AG04450 (cell line): ENCODE measurements at places on chromosomes 3 and 15.

DNA sequence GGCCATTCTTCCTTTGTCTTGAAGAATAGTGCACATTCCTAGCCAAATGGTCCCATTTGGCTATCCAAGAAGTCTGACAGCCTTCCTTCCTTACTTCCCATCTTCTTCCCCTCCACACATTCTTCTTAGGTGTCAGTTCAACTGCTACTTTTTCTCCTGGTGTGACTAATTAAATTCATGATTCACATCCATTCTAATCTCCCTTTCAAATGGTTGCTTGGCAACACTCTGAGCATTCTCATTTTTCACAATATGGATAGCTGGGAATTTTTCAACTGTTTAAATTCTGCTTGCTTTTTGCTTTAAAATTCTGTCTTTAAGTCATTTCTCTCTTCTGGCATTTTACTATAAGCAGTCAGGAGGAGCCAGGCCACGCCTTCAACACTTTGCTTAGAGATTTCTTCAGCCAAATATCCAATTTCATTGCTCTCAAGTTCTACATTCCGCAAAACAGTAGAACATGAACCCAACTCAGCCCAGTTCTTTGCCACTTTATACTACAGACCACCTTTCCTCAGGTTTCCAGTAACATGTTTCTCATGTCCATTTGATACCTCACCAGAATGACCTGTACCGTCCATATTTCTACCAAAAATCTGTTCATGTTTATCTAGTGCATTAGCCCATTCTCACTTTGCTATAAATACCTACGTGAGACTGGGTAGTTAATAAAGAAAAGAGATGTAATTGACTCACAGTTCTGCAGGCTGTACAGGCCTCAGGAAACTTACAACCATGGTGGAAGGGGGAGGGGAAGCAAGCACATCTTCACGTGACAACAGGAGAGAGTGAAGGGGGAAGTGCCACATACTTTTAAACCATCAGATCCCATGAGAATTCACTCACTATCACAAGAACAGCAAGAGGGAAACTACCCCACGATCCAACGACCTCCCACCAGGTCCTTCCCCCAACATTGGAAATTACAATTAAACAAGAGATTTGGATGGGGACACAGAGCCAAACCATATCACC is 31.9 kb upstream of the MCF2L2 start:
- no peak for DNase-seq

GRCh38 chr3:46887980-46888494 is 10.5 kb downstream of the PTH1R start:
- DNase-seq, result no peak

- DNase-seq, result no peak
Measured at GRCh38 chr3:71063773-71064290, 519.7 kb downstream of the FOXP1 start.

- no peak for DNase-seq
Measured at GRCh38 chr15:29003840-29004233, 118.1 kb downstream of the APBA2 start.

GRCh38 chr15:68277131-68277602 is 378 bp upstream of the FEM1B start:
- no peak for DNase-seq

GRCh38 chr15:45136378-45136764 is 6.6 kb downstream of the DUOX1 start:
- no peak for DNase-seq

- DNase-seq, result peak; percentile 6
Measured at GRCh38 chr3:192570821-192571791, 156.2 kb downstream of the FGF12 start.

GRCh38 chr15:76575274-76575673 is 238.7 kb downstream of the ISL2 start:
- DNase-seq, result no peak

DNA sequence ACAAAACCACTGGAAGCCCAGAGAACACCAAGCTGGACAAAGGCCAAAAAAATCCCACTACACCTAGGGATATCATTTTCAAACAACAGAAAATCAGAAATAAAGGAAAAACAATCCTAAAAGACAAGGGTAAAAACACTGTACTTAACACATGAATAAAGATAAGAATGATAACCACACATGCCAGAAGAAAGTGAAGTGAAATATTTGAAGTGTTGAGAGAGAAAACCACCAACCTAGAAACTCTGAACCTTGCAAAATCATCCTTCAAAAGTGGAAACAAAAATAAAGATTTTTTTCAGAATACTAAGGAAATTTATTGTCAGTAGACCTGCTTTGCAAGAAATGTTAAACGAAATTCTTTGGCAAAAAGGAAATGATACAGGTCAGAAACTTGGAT is 45.1 kb downstream of the KPNA1 start:
- no peak for DNase-seq

- DNase-seq, result no peak
Measured at GRCh38 chr3:79453600-79453999, 314.2 kb downstream of the ROBO1 start.

GRCh38 chr3:19248143-19248542 is 99.8 kb downstream of the KCNH8 start:
- DNase-seq, result no peak

DNA sequence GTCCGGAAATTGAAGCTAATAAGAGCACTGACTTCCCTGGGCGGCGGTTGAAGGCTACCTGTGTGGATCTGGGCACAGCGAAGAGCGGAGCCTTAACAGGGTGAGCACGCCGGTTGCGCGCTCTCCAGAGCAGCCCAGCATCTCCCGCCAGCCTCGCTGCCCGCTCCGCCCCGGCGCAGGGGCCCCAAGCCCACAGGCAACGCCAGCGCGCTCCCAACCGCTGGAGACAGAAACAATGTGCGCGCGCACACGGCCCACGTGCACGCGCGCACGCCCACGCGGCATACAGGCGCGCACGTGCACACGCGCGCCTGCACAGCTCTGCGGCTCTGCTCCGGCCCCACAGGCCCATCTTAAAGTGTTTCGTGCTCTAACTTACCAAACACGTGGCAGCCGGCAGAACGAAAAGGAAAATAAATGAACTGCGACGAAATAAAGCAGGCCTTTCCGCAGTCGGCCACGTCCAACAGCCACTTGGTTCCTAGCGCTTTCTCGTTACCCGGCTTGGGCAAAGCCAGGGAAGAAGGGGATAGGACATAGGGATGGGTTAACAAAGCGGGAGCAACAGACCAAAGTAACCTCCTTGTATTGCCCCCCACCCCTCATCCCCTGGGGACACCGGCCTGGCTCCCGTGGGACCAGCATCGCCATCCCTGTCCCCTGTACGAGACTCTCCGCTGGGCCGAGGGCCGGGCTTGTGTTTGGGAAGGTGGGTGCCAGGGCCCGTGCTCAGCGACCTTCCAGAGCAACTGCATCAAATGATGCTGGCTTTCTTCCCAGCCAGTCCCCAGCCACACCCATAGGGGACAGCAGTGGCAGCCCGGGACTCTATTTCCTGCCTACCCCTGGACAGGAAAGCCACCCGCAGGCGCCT is 203.7 kb downstream of the ABHD5 start:
- peak; percentile 61 for DNase-seq

- DNase-seq, result no peak
Measured at GRCh38 chr3:137988982-137989381, 21.0 kb upstream of the CLDN18 start.

GRCh38 chr15:77499087-77499760 is 78.5 kb downstream of the HMG20A start:
- no peak for DNase-seq

- DNase-seq, result peak; percentile 10
Measured at GRCh38 chr3:87260270-87260669, 16.1 kb downstream of the POU1F1 start.

DNA sequence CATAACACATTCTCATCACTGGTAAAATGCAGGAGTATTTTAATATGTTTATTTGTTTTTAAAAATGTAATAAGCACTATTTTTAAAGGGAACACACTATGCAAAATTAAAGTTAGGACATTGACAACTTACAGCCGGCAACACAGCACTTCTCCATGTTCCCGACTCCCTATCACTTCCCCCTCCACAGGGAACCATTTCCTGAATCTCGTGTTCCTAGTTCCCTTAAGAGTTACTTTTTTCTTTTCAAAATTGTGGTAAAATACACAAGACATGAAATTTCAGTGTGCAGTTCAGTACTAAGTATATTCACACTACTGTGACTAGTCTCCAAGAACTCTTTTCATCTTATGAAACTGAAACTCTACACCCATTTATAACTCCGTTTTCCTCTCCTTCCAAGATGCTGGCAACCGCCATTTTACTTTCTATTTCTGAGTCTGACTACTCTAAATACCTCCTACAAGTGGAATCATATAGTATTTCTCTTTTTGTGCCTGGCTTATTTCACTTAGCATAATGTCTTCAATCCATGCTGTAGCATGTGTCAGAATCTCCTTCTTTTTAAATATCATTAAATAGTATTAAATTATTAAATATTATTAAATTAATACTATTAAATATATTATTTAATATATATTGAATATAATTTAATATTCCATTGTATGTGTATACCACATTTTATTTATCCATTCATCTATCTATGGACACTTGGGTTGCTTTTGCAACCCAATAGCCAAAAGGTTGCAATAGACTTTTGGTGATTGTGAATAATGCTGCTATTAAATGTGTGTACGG is 25.9 kb upstream of the UBE2Q2 start:
- no peak for DNase-seq

DNA sequence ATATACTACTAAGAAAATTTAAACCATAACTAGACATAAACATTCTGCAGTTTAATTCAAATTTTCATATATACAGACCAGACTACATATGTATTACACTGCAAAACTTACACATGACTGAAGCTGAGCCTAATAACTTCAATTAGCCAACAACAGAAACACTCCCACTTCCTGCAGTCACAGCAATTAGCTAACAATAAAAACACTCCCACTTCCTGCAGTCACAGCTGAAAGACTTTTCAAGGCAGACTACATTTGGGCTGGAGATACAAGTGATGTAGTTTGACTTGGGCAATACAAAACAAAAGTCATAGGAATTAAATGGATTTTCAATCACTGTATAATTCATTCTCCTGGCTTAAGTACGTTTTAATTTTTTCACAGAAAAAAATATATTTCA is 10.3 kb downstream of the TM2D3 start:
- no peak for DNase-seq

DNA sequence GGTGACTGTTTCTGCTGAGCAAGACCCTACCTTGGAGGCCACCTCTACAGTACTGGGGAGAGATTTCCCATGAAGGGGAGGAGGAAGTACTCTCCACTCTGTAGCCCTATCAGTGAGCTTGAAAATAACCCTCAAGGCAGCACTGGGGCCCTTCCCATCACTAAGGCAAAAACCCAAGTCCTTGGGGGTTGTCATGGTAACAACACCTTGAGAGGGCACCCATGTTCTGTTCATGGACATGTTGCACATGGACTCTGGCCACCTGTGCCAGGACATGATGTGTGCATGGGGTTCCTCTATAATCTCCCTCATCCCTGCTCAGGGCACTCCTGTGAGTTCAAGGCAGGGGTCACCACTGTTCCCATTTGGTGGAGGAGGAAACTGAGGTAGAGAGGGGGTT is 10.9 kb upstream of the CDC25A start:
- no peak for DNase-seq

GRCh38 chr3:182523836-182524235 is 269.5 kb upstream of the ATP11B start:
- DNase-seq, result no peak

DNA sequence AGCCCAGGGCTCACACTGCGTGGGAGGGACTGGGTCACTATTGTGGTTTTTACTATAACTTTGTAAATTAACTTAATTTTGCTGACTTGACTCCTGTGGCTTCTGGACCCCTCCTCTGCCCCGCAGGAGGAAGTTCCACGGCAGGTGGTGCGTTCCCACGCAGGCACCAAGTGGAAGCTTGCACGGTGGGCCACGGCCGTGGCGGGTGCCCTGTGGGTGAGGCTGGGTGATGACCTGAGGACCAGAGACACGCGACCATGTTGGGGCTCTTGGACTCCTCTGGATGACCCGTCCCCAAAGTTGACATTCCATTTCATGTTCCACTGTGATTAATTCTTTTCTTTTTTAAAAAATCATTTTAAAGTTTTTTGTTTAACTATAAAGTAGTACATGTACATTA is 89.0 kb downstream of the FBLN2 start:
- DNase-seq, result no peak

DNA sequence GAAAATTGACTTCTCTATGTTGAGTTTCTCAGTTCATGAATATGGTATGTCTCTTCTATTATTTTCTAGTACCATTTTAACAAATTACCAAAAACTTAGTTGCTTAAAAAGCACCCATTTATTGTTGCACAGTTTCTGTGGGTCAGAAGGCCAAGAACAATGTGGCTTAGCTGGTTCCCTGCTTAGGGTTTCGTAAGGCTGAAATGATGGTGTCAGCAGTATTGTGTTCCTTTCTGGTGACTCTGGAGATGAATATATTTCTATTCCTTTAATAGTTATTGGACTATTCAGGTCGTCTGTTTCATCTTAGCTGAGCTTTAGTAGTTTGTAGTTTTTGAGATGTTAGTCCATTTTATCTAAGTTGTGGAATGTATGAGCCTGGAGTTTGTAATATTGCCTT is 44.9 kb downstream of the IL1RAP start:
- DNase-seq, result no peak

GRCh38 chr15:73564255-73564654 is 68.9 kb downstream of the NPTN start:
- no peak for DNase-seq

- peak; percentile 57 for DNase-seq
Measured at GRCh38 chr3:141710888-141711616, 27.0 kb upstream of the RNF7 start.

GRCh38 chr3:33130144-33130543 is 16.3 kb downstream of the CRTAP start:
- DNase-seq, result no peak

DNA sequence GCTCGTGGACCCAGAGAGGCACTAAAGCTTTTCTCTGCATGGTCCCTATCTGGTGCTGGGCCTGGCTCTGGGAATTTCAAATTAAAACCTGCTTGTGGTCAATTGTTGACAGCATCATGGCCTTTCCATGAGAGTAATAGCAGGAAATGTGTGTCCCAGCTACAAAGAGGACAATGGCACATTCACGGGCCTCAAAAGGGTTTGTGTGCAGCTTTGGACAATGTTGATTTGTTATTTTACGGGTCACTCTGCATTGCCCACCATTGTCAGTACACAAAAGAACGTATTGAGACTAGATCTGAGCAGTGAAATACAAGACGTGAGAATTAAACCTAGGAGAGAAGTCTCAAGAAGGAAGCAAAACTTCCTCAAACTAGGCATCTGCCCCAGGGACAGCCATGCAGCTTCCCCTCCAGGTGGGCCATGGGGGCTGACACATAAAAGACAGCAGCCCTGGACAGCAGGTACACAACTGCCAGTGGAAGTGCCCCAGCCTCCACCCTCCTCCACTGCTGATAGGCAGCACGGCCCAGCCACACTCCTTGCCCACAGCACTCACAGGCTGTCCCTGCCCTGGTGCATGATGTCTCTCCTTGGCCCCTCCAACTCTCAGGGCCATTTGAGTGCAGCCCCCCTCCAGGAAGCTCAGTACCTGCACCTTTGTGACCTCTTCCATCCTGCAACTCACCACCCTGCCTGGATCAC is 15.9 kb upstream of the LTF start:
- no peak for DNase-seq

- no peak for DNase-seq
Measured at GRCh38 chr3:182413682-182414081, 379.6 kb upstream of the ATP11B start.
